ENCODE measurements at places on chromosomes 13 and 19. TPM values are rescaled to one million over a fixed set of nuclear protein-coding genes. Genes with fewer than 3 reads are reported as not detected.

The FOXA3 gene
- total RNA-seq = not detected

The LRFN3 gene
- 7.4 TPM for total RNA-seq

DNA sequence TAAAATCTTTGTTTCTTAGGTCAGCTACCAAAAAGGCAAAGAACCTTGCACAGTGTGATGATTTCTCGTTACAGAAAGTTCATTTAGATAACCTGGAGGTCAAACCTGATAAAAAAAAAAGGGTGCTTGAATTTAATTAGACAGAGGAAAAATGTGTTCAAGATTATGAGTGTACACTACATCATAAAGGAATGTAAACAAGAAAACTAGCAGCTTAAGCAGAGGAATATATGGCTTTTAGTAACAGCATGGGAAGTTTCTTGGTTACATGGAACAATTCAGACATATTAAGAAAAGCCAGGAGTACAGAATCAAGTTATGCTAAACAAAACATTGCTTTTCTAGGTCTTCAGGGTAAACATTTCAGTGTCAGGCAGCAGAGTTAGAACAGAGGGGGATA, 32.9 kb downstream of the ING1 start:
- H3K4me3 ChIP-seq = no peak overlapping the region
- no peaks in the 10 kb centered on the region for H3K36me3 ChIP-seq
- H3K4me1 ChIP-seq = no peaks in the 10 kb centered on the region
- H3K27me3 ChIP-seq = no peaks in the 10 kb centered on the region

GRCh38 chr19:3499738-3500428, 591 bp downstream of the DOHH start:
- peak overlapping the region; percentile 99 for H3K27ac ChIP-seq
- peak overlapping the region; percentile 97 for H3K4me3 ChIP-seq
- peaks cover 17% of the 10 kb centered on the region for H3K4me1 ChIP-seq
- peaks cover 26% of the 10 kb centered on the region for H3K36me3 ChIP-seq

GRCh38 chr19:45954156-45954555, 19.5 kb downstream of the NOVA2 start:
- no peaks in the 10 kb centered on the region for H3K36me3 ChIP-seq
- H3K27me3 ChIP-seq = peaks cover 6% of the 10 kb centered on the region
- no peak for DNase-seq
- H3K4me1 ChIP-seq = peaks cover 16% of the 10 kb centered on the region
- no peak overlapping the region for H3K27ac ChIP-seq
- no peak overlapping the region for H3K4me3 ChIP-seq

DNA sequence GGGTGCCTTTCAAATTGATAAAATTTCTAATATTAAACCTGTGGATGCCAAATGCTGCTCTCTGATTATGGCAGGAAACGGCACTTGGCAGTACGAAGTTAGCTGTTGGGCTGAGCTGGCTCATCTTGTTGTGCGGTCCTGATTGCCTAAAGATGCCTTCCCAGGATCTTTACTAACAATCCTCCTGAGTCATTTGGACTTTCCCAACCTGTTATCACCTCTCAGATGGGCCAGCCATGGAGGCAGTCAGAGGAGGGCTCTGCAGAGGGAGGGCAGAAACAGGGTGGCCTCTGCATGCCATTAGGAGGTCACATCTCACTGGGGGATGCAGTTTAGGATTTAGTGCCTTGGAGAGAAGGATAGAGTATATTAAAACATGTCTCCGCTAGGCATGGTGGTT, 27.3 kb downstream of the ALOX5AP start:
- no peaks in the 10 kb centered on the region for H3K36me3 ChIP-seq
- DNase-seq = no peak
- H3K4me3 ChIP-seq = no peak overlapping the region
- no peak overlapping the region for H3K27ac ChIP-seq
- peaks cover 7% of the 10 kb centered on the region for H3K4me1 ChIP-seq

The NLRP11 gene
- not detected for total RNA-seq

DNA sequence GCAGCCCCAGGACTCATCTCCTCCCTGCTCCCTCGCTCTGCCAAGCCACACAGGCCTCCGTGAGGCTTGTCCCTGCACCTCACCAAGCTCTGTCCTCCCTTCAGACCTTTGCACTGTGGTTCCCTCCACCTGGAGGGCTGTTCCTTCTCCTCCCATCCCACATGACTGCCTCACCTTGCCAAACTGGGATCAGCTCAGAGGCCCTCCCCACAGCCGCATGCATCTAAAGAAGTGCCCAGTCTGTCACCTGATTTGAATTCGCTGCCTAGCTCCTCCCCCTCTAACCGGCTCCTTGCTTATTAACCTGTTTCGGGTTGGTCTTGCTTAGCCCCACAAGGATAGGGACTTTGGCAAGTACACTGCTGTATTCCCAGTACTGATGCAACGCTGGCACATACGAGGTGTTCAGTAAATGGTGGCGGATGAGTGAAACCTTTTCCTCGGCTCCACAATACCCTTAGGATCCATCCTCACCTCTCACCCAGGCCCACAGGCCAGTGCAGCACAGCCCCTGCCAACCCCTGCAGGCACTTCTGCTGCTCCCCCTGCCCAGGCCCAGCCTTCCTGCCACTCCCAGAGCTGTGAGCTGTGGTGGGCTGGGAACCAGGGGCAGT, 4.4 kb downstream of the AKT2 start:
- H3K27ac ChIP-seq = peak overlapping the region; percentile 63
- peaks cover 32% of the 10 kb centered on the region for H3K4me1 ChIP-seq
- H3K36me3 ChIP-seq = peaks cover 13% of the 10 kb centered on the region
- no peak for DNase-seq
- H3K27me3 ChIP-seq = no peaks in the 10 kb centered on the region

DNA sequence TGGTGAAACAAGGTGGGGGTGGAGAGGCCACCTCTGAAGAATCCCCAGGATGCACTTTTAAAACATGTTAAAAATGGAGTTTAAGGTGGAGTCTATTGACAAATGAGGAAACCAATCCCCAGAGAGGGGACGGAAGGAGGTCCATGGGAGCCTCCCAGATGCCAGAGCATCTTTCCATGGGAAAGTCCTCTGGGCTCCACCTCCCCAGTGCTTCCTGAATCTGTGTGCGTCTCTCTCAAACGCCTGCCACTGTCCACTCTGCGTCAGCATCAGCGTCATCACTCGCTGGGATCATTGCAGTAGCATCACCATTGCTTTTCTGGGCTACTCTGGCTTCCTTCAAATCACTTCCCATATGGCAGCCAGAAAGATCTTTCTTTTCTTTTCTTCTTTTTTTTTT, 6.2 kb downstream of the GPR4 start:
- H3K4me3 ChIP-seq = no peak overlapping the region
- H3K27me3 ChIP-seq = peaks cover 50% of the 10 kb centered on the region
- no peaks in the 10 kb centered on the region for H3K36me3 ChIP-seq
- no peak for DNase-seq
- H3K27ac ChIP-seq = no peak overlapping the region

DNA sequence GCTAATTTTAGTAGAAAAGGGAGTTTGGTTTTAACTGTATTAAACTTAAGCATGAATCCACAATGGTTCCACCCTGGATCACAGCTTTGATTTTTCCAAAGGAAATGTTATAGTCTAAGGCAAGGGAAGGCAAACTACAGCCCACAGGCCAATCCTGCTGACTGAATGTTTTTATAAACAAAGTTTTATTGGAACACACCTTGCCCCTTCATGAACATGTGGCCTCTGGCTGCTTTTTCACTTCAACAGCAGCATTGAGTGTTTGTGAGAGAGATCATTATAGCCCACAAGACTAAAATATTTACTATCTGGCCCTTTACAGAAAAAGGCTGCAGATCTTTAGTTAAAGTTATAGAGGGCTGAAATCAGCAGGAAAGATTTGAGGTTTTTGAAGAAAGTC, 198.7 kb downstream of the IRS2 start:
- peaks cover 9% of the 10 kb centered on the region for H3K4me1 ChIP-seq
- H3K27me3 ChIP-seq = no peaks in the 10 kb centered on the region
- no peak overlapping the region for H3K4me3 ChIP-seq
- H3K27ac ChIP-seq = no peak overlapping the region
- no peaks in the 10 kb centered on the region for H3K36me3 ChIP-seq
- DNase-seq = no peak

DNA sequence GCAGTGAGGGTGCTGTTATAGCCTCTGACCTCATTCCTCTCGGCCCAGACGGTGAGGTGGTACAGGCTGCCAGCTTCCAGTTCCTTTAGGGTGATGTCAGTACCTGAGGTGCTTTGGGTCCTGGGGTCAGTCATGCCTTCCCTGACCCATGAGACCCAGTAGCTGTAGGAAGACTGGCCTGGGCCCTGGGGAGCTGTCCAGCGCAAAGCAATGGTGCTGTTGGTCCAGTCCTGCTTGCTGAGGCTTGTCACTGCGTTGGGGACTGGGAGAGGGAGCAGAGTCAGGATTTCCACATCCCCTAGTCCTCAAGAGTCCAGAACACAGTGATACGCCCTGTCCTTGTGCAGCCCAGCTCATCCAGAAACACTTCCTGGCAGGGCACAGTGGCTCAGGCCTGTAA, 10.7 kb downstream of the PTPRH start:
- no peak for DNase-seq
- H3K36me3 ChIP-seq = no peaks in the 10 kb centered on the region
- no peaks in the 10 kb centered on the region for H3K4me1 ChIP-seq
- no peak overlapping the region for H3K27ac ChIP-seq
- no peaks in the 10 kb centered on the region for H3K27me3 ChIP-seq

The SHISA7 gene
- total RNA-seq = not detected

GRCh38 chr13:101556676-101557123, 104.2 kb downstream of the ITGBL1 start:
- H3K27ac ChIP-seq = no peak overlapping the region
- H3K4me1 ChIP-seq = peaks cover 9% of the 10 kb centered on the region

The ZNF626 gene
- total RNA-seq = not detected

DNA sequence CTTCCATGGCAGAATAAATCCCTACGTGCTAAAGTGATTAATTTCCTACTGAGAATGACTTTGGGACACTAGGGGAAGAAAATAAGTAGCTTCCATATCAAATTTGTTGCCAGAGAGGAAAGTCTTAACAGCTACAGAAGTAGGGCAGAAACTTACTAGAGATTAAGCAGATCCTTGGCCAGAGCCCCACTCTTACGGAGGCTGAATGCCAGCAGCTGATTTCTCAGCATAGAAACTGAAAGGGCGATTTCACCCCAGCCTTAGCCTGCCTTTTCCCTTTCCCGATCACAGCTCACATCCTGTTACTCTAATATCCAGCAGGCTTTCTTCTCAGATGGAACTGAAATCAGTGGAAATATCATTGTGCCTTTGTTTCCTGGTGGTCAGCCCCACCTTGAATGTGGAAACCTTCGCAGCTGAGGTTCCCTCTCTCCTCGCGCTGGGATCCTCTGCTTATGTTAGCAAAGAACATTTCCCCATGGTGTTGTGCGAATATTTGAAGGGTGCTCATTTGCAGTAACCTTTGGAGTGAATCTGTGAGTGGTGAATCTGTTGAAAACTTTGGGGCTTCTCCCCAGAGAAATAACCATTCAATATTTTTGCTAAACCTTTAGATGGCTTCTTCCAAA, 8.4 kb downstream of the FAM124A start:
- no peak overlapping the region for H3K4me3 ChIP-seq
- H3K27me3 ChIP-seq = peaks cover 22% of the 10 kb centered on the region
- no peak for DNase-seq
- no peak overlapping the region for H3K27ac ChIP-seq
- no peaks in the 10 kb centered on the region for H3K36me3 ChIP-seq

GRCh38 chr13:94822356-94822755, 110.0 kb upstream of the SOX21 start:
- no peak overlapping the region for H3K4me3 ChIP-seq
- H3K4me1 ChIP-seq = no peaks in the 10 kb centered on the region
- DNase-seq = no peak
- H3K36me3 ChIP-seq = no peaks in the 10 kb centered on the region
- H3K27ac ChIP-seq = no peak overlapping the region
- no peaks in the 10 kb centered on the region for H3K27me3 ChIP-seq

DNA sequence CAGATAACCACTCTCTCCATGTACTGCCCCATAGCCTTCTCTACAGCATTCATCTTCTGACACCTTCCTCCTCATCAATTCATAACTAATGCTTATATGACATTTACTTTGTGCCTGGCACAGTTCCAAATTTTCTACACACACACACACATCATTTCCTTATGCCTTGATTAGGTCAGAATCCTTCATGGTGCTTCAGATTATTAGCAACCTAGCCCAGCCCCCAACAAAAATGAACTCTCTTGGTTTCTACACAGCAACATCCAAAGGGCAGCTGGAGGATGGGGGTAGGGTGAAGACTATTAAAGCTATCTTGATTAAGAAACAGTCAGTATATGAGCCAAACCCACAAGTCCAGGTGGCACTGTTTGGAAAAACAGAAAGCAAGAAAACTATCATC, 3.7 kb downstream of the RUBCNL start:
- no peaks in the 10 kb centered on the region for H3K4me1 ChIP-seq
- H3K36me3 ChIP-seq = no peaks in the 10 kb centered on the region
- H3K27ac ChIP-seq = no peak overlapping the region
- no peak for DNase-seq

- H3K4me1 ChIP-seq = peaks cover 34% of the 10 kb centered on the region
- H3K27me3 ChIP-seq = no peaks in the 10 kb centered on the region
- peak; percentile 70 for DNase-seq
- peak within 1 kb of the TSS; percentile 85 for H3K4me3 ChIP-seq
Observed at GRCh38 chr19:35935911-35936737, at the start of gene LRFN3. TSS of gene LRFN3 (plus strand) at chr19:35936374. CDS start at chr19:35939426, 3,052 bp downstream.

The TMEM150B gene
- total RNA-seq = not detected

GRCh38 chr13:106738186-106738678, 170.3 kb upstream of the ARGLU1 start:
- H3K4me3 ChIP-seq = no peak overlapping the region
- H3K27ac ChIP-seq = no peak overlapping the region
- H3K4me1 ChIP-seq = no peaks in the 10 kb centered on the region

The ACP7 gene
- total RNA-seq = not detected

DNA sequence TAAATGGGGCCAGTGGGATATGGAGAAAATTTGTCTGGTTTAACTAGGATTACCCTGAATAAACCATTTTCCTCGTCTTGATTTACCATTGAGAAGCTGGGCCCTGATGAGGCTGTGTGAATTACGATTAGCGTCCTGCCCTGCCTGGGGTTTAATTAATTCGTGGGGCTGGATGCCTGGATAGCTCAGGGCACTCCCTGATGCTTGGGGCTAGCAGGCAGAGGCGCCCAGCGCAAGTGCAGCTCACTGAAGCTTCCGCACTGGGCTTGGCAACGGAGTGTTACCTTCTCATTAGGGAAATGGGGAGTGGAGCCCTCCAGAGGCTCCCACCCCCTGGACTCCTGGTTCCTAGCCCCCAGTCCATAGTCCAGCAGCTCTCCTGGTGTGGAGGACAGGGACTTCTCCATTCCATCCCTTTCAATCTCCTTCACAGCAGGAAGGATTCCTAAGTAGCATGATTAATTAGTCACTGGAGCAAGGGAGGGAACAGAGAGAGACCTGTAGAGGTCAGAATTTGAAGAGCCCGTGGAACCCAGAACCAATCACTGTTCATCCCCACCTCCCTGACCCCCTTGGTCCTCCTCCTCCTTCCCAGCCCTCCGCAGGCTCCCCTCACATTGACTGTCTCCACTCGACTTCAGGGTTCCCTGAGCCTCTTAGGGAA, 107.2 kb downstream of the UQCRFS1 start:
- DNase-seq = no peak
- H3K36me3 ChIP-seq = peaks cover 6% of the 10 kb centered on the region
- H3K27me3 ChIP-seq = no peaks in the 10 kb centered on the region

GRCh38 chr13:95355494-95355893, 54.2 kb upstream of the ABCC4 start:
- H3K4me1 ChIP-seq = peaks cover 10% of the 10 kb centered on the region
- peak; percentile 38 for DNase-seq
- no peaks in the 10 kb centered on the region for H3K27me3 ChIP-seq
- no peak overlapping the region for H3K27ac ChIP-seq
- H3K36me3 ChIP-seq = no peaks in the 10 kb centered on the region
- no peak overlapping the region for H3K4me3 ChIP-seq
